ENCODE measurements at places on chromosomes 12 and 14.
A peak's percentile ranks its signal among the peaks of the same experiment; 100 is the strongest.

DNA sequence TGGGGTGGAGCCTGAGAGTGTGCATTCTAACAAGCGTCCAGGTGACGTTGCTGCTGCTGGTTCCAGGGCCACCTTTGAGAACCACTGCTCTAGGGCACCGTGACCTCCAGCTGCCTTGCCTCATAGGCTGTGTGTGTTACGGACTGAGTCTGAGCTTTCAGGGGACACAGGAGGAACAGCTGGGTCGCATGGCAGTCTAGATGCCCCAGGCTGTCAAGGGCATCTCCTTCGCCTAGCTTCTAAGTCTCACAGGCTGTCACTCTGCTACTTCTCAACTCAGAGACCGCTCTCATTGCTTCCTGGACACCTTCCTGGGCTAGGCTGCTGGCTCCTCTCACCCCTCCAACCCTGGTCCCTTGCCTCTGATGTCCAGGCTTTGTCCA is 965 bp downstream of the KRT73 start:
- no peak for DNase-seq

- DNase-seq = no peak
These were observed 52.4 kb downstream of the ANAPC7 start for GRCh38 chr12:110351119-110351518.

DNA sequence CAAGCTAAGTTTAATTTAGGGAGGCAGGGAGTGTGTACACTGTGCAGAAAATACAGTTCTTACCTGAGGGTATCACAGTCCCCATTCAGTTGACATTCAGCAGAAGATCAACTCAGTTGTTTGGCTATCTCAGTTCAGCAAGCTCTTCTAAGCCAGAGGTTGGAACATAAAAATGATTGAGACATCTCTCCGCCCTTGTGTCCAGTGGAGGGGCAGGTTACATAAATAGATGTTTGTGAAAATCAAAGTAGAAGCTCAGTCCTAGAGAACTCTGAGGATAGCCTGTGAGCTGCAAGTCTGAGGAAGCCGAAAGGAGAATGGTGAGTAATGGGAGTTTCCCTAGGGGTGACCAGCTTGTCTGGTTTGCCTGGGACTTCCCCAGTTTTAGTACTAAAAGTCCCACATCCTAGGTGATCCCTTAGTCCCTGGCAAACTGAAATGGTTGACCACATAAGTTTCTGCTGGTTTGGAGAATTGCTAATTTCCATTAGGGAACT is 251.4 kb upstream of the ATP2B1 start:
- DNase-seq = no peak

DNA sequence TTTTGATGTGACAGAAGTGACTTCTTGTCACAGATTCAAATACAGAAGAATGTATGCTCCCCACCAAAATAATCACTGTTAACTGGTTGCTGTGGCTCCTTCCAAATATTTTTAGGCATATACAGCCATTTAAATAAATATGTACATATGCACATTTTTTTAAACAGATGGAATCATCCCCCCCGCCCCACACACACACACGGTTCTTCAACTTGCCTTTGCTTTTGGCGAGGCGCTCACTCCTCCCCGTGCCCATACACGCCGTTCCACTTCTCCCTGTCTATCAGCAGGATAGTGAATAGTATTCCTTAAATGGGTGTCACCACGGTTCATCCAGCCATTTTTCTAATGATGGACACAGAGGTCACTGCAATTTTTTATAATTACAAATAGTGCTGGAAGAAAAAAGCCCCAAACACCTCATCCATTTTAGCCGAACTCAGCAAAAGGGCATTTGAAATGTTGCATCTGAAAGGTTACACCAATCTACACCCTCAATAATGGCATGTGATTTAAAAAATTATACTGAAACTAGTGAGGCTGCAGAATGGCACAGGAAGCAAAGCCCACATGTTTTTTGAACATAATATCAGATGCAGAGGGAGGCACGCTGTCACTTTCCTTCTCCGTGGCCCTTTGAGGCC is 39.2 kb upstream of the MEG3 start:
- no peak for DNase-seq

DNA sequence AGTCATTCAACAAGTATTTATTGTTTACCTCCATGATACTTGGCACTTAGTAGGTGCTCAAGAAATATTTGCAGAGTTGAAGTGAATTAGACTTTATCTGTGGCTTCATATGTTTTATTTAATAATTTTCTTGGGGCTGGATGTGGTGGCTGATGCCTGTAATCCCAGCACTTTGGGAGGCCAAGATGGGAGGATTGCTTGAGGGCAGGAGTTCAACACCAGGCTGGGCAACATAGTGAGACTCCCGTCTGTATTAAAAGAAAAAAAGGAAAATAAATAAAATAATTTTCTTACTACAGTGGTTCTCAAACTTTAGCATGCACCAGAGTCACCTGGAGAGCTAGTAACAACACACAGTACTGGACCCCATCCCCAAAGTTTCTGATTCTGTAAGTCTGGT is 905 bp downstream of the ADCK1 start:
- no peak for DNase-seq

DNA sequence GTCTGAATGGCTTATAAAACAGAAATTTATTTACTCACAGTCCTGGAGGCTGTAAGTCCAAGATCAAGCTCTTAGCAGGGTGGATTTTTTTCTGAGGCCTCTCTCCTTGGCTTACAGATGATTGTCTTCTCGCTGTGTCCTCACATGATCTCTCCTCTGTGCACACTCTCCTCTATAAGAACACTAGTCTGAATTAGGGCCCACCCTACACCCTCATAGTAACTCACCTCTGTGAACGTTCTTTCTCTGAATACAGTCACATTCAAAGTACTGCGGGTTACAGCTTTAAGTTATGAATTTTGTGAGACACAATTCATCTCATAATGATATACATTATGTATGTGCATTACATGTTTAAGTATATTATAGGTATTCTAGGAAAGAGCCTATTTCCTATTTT is 135.7 kb upstream of the ATXN7L3B start:
- peak; percentile 5 for DNase-seq

DNA sequence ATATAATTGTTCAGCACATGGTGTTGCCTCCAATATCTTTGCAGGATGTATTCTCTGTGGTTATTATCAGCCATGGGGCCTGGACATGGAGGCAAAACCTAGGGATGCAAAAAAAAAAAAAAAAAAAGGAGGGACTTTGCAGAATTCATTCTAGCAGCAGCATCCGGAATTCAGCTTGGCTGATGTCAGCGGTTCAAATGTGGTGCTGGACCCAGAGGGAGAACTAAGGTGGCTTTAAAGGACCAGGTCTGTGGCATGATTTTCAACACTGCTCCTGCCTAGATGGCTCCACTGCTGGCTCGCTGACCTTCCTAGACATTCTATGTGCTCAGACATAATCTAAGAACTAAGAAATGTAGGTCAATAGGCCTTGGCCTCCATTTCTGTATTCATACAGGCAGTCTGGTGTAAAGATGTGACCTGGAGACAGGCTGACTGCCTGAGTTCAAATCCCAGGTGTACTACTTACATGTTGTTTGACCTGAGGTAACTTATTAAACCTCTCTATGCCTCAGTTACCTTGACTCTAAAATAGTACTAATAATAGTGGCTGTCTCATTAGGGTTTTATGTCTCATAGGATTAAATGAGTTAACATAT is 108.6 kb downstream of the PPM1A start:
- DNase-seq = peak; percentile 62

- peak; percentile 67 for DNase-seq
These were observed 11.6 kb downstream of the TNS2 start for GRCh38 chr12:53061404-53062010.

DNA sequence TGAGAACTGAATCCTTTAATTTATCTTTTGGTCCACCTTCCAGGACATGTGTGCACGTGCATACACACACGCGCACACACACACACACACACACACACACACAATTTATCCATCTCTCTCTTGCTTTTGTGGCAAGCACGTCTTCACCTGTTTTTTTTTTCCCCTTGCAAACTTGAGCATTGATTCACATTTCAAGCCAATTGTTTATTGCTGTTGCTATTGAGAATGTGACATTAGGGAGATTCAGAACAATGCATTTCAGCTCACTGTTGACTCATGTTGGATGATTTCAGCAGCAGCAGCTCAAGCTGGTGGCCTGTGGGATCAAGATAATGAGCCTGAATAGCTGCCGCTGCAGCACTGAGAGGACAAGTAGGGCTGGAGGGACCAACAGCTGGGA is 128.9 kb downstream of the SNAPC1 start:
- no peak for DNase-seq

DNA sequence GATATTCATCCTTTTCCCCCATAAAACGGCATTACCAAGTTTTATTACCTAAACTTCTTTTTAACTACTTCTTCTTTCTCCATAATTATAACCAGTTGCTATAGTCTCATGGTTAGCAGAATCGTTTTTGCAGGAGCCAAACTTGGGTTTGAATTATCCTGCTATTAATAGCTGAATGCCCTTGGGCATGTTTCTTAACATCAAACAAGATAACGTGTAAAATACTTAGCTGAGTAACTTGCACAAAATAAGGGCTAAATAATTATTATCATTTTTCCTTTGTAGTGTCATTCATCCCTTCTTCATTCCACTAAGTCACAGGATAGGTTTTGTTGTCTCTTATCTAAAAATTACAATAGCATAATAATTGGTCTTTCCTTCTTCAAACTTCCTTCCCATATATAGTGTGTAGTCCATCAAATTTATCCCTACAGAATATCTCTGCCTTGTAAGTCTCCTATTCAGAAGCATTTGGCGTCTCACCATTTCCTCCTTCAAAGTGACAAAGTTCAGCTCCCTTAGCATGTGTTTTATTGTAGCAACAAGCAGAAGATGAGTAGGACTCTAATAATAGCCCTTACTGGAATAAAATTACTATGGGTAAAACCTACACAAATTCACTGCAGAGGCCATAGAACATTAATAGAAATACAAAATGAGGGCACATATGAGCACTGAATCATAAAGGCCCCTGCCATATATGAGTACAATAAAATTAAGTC is 63.8 kb downstream of the FAR2 start:
- DNase-seq = no peak

DNA sequence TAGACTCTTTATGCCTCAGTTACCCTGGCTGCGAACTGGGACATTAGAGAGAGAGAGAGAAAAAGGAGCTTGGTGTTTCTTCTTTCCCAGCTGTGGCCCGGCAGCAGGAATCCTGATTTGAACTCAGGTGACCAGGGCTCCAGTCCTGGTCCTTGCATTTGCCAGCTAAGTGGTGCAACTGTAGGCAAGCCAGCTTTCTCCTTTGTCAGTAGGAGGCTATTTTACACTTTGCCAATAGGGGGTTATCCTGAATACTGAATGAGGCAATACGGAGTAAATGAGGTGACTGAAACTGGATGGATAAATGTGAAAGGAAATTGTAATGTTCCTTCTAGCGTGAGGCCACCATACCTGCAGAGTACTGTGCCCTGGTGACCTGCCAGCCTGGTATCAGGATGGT is 27.8 kb downstream of the KCNA5 start:
- no peak for DNase-seq

GRCh38 chr12:122363782-122364181 is 58.7 kb downstream of the CLIP1 start:
- no peak for DNase-seq

- no peak for DNase-seq
These were observed 283.5 kb downstream of the ZFP36L1 start for GRCh38 chr14:68509188-68509983.

DNA sequence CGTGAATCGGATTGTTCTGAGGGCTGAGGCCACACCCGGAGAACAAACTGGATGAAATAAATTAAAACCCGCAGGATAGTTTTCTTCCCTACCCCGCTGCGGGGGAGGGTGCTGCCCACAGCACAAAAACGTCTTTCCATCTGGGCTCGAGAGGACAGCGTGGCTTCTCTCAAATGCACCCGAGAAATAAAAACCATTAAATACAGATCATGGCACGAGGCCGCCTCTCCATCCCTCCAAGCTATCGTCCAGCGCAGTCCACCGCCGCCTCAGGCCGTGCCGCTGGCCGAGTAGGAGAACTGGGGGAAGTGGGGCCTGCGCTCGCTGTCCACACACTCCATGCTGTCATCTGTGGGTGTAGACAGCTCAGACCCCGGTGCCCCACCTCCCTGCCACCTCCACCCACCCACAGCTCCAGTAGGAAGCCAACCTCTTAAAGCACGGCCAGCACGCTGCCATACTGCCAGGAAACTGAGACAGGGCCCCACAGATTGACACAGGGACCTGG is 17.2 kb downstream of the SIVA1 start:
- no peak for DNase-seq

GRCh38 chr12:109764776-109765445 is 51.3 kb downstream of the FAM222A start:
- DNase-seq = no peak

DNA sequence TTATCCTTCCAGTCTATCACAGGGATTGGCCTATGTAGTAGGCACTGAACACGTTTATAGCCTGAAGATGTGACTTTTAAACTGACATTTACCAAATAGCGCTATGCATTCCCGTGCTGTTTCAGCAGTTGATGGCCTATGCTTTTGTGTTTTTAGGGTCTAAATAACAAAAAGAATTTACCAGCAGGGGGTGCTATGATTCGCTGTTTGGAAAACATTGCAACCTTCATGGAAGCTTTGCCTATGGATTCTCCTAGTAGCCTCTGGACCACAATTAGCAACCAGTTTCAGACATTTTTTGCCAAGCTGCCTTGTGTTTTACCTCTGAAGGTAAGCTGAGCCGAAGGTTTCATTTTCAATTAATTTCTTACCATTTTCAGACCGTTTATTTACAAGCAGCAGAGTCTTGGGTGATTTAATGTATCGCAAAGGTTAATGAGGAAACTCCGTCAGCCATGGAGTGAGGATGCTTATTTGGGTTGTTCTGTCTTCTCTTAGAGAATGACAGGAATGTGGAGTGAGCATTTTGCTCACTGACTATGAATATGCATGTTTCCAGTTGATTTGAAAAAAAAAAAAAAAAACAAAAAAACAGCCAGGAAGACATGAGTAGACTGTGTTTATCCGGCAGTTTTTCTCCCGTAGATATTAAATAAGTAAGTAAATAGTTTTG is 133.1 kb downstream of the PRIMA1 start:
- peak; percentile 87 for DNase-seq

GRCh38 chr14:36925094-36925493 is 247.3 kb downstream of the SLC25A21 start:
- DNase-seq = no peak

GRCh38 chr14:21356511-21356910 is 27.3 kb downstream of the SUPT16H start:
- DNase-seq = no peak

DNA sequence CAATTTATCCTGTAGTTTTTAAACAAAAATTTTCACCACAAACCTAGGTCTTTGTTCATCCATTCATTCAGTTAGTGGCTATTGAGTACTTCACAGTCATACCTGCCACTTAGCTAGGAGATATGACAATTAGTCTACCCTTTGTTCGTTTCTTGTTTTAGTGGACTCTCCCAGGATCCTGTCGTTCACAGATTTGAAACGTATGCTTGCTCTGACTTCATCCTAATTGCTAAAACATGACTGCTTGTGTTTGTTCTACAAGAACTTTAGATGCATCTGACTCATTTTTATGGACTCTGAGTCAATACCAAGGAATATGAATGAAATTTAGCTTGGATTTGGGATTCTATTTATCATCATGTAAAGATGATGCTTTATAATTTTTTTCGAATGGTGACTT is 69.5 kb downstream of the TBC1D30 start:
- no peak for DNase-seq
